ENCODE measurements at places on chromosomes 5 and 9. TPM values are rescaled to one million over a fixed set of nuclear protein-coding genes. Genes with fewer than 3 reads are reported as not detected.

Gene DNAI1
- not detected for total RNA-seq

Gene MYMK
- total RNA-seq: not detected

Gene HNRNPH1
- 699 TPM for total RNA-seq

Gene SPATA31C1
- total RNA-seq: not detected

Gene SLC2A8
- 7.7 TPM for total RNA-seq

Gene LCN6
- total RNA-seq: not detected

Gene GKAP1
- 3.8 TPM for total RNA-seq

Gene OR1J2
- not detected for total RNA-seq

DNA sequence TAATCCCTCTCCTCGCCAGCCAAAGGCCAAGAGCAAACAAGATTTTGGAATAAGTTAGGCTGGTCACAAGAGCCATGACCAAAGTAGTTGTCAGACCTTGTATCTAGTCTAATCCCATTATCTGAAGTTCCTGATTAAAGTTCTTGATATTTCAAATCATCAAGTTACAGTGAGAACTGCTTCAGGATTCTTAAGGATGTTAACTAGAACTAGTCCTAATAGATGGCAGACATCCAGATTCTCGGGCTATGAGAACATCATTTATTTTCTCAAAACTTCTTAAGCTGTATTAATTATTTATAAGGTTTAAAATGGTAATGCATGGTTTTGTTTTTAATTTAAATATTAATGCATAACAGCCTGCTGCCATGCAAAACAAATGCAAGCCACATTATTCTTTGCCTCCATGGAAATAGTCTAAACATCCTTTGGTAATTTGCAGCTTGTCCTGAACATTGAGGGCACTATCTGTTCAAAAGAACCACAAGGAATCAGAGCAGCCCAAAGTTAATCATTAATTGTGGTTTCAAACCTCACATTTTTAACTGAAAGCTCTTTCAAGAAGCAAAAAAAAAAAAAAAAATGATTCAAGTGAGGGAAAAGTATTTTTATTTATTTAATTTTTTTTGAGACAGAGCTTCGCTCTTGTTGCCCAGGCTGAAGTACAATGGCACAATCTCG lies 95.1 kb downstream of the TTC39B start:
- no peak overlapping the region for H3K4me3 ChIP-seq
- no peaks in the 10 kb centered on the region for H3K4me1 ChIP-seq
- peaks cover 18% of the 10 kb centered on the region for H3K36me3 ChIP-seq
- H3K27me3 ChIP-seq: no peaks in the 10 kb centered on the region
- no peak for DNase-seq

DNA sequence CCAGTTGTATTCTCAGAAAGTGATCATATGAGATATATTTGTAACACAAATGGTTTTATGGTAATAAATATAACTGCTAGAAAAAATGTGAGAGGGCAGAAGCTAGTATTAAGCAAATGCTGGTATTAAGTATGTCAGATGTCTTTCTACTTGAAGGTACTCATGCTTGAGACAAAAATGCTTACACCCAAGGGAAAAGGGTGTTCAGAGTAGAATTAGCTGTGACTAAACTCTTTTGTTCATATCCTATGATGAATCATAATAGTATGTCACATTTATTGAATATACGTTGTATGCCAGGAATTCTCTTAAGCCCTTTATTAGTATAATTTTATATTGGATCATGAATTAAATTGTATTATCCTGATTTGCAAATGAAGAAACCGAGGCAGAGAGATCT lies 2.2 kb downstream of the ADGRV1 start:
- DNase-seq: no peak
- H3K4me1 ChIP-seq: peaks cover 5% of the 10 kb centered on the region
- H3K27me3 ChIP-seq: peaks cover 54% of the 10 kb centered on the region

- no peak overlapping the region for H3K4me3 ChIP-seq
- peaks cover 9% of the 10 kb centered on the region for H3K4me1 ChIP-seq
- no peak for DNase-seq
- H3K27ac ChIP-seq: no peak overlapping the region
- H3K27me3 ChIP-seq: peaks cover 18% of the 10 kb centered on the region
Measured at GRCh38 chr9:34606190-34606589, 5.7 kb downstream of the RPP25L start.

- H3K36me3 ChIP-seq: no peaks in the 10 kb centered on the region
- peaks cover 20% of the 10 kb centered on the region for H3K27me3 ChIP-seq
- no peak for DNase-seq
- H3K27ac ChIP-seq: no peak overlapping the region
Measured at GRCh38 chr5:170536525-170536924, 32.7 kb downstream of the KCNIP1 start.

DNA sequence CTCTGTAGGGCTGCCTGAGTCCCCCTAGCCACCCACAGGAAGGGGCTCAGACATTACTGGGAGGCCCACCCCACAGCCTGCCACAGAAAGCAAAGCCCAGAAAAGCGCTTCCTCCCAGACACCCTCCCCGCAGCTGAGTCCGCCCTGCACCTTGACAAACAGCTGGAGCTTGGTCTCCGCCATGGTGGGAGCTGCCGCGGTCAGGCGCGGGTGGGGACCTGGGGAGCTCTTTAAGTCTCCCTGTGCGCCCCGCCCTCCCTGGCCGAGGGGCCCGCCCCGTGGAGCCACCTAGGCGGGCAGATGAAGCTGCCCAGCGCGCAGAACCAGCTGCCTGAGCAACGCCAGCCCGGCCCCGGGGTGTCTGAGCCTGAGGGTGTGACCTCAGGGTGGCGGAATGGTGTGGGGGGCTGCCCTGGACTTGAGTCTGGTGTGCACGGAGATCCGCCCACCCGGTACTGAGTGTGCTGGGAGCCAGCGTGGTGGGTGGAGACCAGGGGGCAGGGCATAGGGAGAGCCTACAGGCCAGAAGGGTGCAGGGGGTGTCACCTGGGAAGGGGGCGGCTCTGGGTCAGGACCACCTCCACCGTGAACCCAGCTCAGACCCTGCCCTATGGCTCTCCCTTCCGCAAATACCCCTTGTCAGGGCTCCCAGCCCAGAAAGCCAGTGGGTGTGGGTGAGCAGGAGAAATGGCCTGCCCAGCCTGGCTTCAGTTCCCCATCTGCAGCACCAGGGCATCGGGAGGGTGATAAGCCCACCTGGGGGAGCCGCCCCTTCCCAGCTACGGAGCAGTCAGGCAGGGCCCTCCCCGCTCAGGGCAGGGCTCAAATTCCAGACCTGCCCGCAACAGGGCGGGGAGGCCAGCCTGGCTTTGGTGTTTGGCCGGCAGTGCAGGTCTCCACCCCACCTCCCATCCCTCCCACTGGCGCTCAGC lies at the start of gene CLIC3:
TSS of gene CLIC3 (minus strand) at position 208 of the 932 bp plus-strand sequence. CDS start at position 183, 25 bp downstream.
- H3K4me3 ChIP-seq: peak within 1 kb of the TSS; percentile 21
- peak; percentile 62 for DNase-seq
- H3K27me3 ChIP-seq: peaks cover 5% of the 10 kb centered on the region
- H3K36me3 ChIP-seq: peaks cover 13% of the 10 kb centered on the region

GRCh38 chr9:83280268-83280667 lies 217.3 kb upstream of the RASEF start:
- DNase-seq: no peak
- H3K27ac ChIP-seq: no peak overlapping the region
- no peak overlapping the region for H3K4me3 ChIP-seq
- no peaks in the 10 kb centered on the region for H3K4me1 ChIP-seq
- H3K27me3 ChIP-seq: no peaks in the 10 kb centered on the region

DNA sequence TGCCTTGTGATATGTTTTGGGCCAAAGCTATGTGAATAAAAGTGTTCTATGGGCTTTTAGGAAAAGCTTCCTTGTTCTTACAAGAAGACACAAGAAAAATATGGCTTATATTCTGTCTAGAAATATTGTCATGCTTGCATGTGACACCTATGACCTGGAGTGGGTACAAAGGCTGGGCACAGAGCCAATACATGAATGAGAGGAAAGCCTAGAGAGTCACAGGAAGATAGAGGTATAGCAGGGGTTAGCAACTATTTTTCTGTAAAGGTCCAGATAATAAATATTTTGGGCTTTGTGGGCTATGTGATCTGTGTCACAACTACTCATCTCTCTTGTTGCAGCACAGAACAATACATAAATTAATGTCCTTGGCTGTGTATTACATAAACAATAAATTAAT lies 196.6 kb upstream of the CD180 start:
- H3K4me1 ChIP-seq: no peaks in the 10 kb centered on the region
- no peaks in the 10 kb centered on the region for H3K36me3 ChIP-seq
- peaks cover 2% of the 10 kb centered on the region for H3K27me3 ChIP-seq
- no peak overlapping the region for H3K27ac ChIP-seq

- H3K4me3 ChIP-seq: no peak overlapping the region
- DNase-seq: no peak
- no peaks in the 10 kb centered on the region for H3K36me3 ChIP-seq
- peaks cover 23% of the 10 kb centered on the region for H3K4me1 ChIP-seq
Measured at GRCh38 chr9:134304690-134305089, 21.6 kb upstream of the RXRA start.

- H3K27ac ChIP-seq: no peak overlapping the region
- H3K27me3 ChIP-seq: no peaks in the 10 kb centered on the region
- H3K36me3 ChIP-seq: peaks cover 47% of the 10 kb centered on the region
- peaks cover 57% of the 10 kb centered on the region for H3K4me1 ChIP-seq
Measured at GRCh38 chr5:78288246-78288645, 6.3 kb downstream of the AP3B1 start.

GRCh38 chr9:126515873-126516505 lies 97.7 kb upstream of the LMX1B start:
- peak overlapping the region; percentile 73 for H3K27ac ChIP-seq
- DNase-seq: no peak
- peaks cover 44% of the 10 kb centered on the region for H3K4me1 ChIP-seq

GRCh38 chr5:141647242-141647641 lies 4.0 kb downstream of the FCHSD1 start:
- H3K36me3 ChIP-seq: peaks cover 46% of the 10 kb centered on the region
- peaks cover 37% of the 10 kb centered on the region for H3K4me1 ChIP-seq
- H3K4me3 ChIP-seq: no peak overlapping the region
- no peaks in the 10 kb centered on the region for H3K27me3 ChIP-seq
- no peak overlapping the region for H3K27ac ChIP-seq

DNA sequence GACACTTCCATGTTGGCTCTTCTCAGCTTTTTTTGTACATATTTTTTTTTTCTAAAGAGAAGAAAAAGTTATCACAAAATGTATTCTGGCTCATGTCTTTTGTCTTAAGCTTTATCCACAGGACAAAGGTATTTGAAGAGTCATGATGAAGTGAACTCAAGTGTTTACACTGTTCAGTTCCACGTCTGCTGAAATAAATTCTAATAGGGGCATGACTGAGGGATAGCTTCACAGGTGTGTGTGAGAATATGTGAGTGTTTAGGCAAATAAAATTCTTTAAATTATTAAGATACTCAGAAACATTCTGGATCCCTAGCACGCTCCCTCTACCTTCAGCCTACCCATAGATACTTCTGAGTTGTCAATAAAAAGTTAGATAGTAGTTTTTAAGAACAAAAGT lies 59.8 kb downstream of the BAAT start:
- H3K36me3 ChIP-seq: no peaks in the 10 kb centered on the region
- H3K27me3 ChIP-seq: peaks cover 2% of the 10 kb centered on the region
- H3K4me1 ChIP-seq: no peaks in the 10 kb centered on the region
- H3K4me3 ChIP-seq: no peak overlapping the region
- no peak for DNase-seq

DNA sequence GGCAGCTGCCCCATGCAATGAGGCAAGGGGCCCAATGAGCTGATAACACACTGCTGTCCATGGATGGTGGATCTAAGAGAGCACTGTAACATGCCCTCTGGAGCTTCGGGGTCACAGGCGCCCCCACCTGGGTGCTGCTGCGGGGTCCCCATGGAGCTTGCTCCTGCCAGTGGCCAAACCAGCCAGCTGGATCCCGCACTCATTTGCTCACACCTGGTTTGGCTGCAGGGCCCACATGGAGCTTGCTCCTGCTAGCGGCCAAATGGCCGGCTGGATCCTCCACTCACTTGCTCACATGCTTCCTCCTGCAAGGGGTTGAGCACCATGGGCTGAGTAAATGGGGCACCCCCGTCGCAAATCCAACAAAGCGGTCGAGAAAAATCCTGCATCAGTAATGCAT lies 68.3 kb upstream of the ARL15 start:
- no peaks in the 10 kb centered on the region for H3K4me1 ChIP-seq
- peaks cover 9% of the 10 kb centered on the region for H3K27me3 ChIP-seq
- H3K27ac ChIP-seq: no peak overlapping the region
- H3K4me3 ChIP-seq: no peak overlapping the region
- H3K36me3 ChIP-seq: no peaks in the 10 kb centered on the region

DNA sequence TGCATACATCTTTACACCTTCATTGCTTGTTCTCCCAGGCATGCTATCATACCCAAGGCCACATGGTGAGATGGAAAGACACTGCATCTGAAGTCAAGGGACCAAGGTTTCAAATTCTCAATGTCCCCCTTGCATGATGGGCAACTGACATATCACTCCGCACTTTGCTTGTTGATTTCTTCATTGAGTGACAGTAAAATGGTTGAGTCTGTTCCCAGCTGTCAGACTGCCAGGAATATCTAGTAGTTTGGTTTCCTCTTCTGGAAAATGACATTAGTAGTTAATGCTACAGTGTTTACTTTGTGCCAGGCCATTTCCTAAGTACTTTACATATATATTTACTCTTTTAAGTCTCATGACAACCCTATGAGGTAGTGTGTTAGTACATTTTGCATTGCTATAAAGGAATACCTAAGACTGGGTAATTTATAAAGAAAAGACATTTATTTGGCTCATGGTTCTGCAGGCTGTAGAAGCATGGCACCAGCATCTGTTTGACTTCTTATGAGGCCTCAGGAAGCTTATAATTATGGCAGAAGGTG lies 114.4 kb downstream of the PCSK1 start:
- no peaks in the 10 kb centered on the region for H3K4me1 ChIP-seq
- H3K27me3 ChIP-seq: peaks cover 7% of the 10 kb centered on the region
- no peaks in the 10 kb centered on the region for H3K36me3 ChIP-seq
- H3K27ac ChIP-seq: no peak overlapping the region
- no peak overlapping the region for H3K4me3 ChIP-seq

DNA sequence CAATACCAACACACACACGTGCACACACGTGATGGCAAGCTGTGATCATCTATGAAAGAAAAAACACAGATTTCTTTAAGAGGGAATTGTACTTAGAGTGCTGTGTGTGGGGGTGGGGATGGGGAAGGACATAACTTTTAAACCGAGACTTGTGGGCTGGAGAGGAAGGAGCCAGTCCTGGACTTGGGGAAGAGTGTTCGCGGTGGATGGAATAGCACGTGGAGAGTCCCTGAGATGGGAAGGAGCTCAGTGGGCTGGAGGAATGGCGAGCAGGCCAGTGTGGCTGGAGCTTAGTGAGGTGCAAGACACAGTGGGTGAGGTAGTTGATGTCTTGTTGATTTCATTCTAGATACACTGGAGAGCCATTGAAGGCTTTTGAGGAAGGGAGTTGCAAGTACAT lies 78.5 kb downstream of the RGS3 start:
- no peak overlapping the region for H3K4me3 ChIP-seq
- H3K4me1 ChIP-seq: no peaks in the 10 kb centered on the region
- H3K27me3 ChIP-seq: no peaks in the 10 kb centered on the region
- no peak overlapping the region for H3K27ac ChIP-seq
- peaks cover 3% of the 10 kb centered on the region for H3K36me3 ChIP-seq
- DNase-seq: no peak
